ENCODE measurements at places on chromosomes 6 and 20.

DNA sequence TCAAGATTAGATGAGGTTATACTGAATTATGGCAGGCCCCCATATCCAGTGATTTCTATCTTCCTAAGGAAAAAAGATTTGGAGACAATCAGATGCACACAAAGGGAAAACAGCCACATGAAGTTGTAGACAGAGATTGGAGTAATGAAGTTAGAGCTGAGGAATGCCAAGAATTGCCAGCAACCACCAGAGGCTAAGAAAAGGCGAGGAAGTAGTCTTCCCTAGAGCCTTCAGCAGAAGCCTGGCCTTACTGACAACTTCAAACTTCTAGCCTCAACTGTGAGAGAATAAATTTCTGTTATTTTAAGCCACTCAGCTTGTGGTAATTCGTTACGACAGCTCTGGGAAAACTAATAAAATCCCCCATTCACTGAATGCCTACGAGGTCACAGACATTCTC lies 473.9 kb downstream of the COL12A1 start:
- no peak for DNase-seq

DNA sequence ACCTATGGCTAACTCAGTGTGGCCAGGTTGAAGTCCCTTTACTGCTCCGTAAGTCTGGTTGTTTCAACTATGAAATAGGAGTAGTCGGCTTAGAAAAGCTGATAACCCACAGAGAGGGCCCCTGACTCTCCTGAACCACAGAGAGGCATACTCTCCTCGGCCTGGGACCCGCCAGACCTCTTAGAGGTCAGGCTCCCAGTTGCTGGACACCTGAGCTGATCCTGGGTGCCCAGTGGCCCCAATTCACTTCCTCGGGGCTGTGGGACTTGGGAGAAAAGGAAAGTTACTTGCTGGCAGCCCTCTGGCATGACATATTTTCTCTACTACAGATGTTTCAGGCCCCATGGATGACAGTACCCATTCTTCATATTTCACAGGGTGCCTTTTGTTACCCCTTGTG lies 34.2 kb upstream of the EYA4 start:
- DNase-seq: no peak

DNA sequence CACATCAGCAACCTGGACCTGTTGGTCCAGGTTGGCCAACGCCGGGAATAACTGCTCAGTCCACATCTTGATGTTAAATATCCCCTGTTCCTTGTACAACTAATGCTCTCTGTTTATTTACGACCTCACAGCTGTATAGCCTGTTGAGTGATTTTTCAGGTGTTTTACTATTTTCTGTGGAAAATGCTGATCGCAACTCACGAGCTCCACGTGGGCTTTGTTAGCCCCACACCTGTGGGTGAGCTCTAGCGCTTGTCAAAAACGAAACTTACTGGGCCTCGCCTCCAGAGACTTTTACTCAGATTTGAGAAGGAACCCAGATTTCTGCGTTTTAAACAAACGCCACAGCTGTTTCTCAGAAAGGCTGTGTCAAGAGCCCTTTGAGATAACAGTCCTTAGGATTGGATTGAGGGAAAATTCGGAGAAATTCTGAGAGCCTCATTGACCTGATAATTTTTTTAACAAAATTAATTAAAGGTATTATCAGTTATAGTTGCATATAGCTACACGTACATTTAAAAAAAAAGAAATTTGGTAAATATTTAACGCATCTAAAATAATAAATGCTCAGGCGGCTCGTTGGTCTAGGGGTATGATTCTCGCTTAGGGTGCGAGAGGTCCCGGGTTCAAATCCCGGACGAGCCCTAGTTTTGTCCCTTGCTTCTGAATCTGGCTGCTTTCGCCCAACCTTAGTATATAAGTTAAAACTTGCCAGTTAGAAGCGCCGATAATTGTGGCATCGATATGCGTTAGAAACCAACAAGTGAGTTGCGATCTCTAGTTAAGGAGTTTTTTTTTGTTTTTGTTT lies 16.7 kb downstream of the HMGN4 start:
- peak; percentile 74 for DNase-seq

- no peak for DNase-seq
These were observed 167.1 kb downstream of the LAMA2 start for GRCh38 chr6:129050086-129050485.

- no peak for DNase-seq
These were observed 59.2 kb upstream of the TINAG start for GRCh38 chr6:54248994-54249393.

DNA sequence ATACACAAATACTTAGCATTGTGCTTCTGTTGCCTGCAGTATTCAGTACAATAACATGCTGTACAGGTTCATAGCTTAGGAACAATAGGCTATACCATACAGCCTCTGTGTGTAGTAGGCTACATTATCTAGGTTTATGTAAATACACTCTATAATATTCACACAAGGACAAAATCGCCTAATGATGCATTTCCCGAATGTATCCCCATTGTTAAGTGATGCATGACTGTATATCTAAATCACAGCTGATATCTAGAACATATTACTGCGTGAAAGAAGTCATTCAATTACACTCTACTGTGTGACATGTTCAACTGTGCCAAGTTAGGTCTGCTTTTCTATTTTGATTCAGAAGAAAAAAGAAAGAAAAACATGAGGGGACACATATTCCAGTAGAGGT lies 633.5 kb downstream of the RFPL4B start:
- DNase-seq: no peak

- DNase-seq: peak; percentile 30
These were observed 205.7 kb downstream of the DOK5 start for GRCh38 chr20:54680872-54681619.

DNA sequence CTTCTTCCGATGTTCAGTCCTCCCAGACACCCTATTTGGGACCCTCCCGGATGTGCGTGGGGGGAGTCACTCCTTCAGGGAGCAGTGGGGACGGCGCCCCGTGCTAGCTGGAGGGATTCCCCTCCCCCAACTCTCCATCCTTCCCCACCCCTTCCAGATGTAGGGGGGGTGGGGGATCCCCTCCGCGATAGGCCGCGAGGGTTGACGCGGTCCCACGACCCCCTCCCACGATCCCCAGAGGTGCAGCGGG lies 548 bp downstream of the GNL1 start:
- no peak for DNase-seq

- DNase-seq: no peak
These were observed 46.0 kb upstream of the BHLHE23 start for GRCh38 chr20:63052571-63053431.

DNA sequence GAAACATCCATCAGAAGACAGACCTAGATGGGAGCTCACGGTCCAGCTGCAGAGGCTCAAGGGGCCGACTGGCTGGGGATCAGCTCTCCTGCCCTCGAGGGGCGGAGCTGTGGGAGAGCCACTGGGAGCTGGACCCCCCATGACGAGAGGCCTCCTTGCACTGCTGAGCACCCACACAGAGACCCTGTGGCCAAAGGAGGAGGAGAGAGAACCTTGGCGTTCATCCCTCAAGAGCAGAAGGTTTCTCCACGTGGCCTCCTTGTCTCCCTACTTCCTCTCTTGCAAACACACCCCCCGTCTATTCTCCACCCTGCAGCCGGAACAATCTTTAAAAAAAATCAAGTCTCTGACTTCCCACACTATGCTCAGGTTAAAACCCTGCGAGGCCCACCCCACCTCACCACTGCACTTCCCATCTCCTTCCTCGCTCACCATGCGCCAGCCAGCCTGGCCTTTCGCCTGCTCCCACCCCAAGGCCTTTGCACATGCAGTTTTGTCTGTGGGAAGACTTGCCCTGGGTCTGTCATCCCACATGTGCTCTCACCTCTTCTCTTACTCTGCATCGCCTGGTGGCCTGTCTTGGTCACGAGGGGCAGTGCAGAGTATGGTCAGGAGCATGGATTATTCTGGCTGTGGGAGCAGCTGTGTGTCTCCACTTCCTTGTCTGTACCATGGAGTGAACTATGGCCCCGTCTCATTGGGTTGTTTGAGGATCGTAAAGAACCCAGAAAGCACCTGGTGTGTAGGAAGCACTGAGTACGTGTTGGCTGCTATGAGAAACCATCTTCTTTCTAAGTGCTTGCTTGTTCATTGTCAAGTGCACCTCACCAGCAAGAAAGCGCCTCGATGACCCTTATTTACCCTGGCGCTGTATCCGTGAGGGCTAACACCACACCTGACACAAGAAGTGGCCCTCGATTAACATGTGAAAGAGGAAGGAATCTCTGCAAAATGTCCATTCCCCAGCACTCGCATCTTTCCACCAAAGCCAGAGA lies 32.9 kb downstream of the PMEPA1 start:
- no peak for DNase-seq

- DNase-seq: no peak
These were observed 68.2 kb upstream of the FUCA2 start for GRCh38 chr6:143579703-143580102.

DNA sequence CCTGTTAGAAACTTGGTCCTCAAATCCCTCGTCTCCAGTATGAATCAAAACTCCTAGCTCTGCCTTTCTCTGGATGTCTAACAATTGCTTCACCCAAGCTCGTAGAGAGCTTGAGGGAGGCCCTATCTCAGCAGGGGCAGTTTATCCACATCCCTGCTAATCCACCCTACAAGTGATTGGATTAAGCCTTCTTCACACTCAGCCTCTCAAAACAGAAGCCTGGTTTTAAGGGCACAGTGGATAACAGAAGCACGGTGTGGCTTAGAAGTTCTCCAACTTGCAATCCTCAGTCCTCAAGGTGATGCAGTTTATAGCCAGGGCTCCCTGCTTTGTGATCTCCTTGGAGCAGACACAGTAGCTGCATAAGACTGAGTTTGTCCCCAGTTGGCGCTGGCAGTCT lies 383.9 kb downstream of the KIF16B start:
- DNase-seq: no peak

DNA sequence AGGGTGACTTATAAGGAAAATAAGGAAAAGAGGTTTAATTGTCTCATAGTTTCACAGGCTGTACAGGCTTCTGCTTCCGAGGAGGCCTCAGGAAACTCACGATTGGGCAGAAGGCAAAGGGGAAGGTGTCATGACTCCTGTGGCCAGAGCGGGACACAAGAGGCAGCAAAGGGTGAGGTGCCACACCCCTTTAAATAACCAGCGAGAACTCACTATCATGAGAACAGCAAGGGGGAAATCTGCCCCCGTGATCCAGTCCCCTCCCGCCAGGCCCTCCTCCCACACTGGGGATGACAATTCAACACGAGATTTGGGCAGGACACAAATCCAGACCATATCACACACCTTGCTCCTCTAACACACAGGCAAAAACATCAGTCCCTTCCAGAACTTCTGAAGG lies 254.0 kb downstream of the DLL1 start:
- no peak for DNase-seq

- DNase-seq: no peak
These were observed 34.4 kb upstream of the ENPP1 start for GRCh38 chr6:131773284-131773950.

GRCh38 chr6:164085091-164086075 lies 670.9 kb downstream of the QKI start:
- no peak for DNase-seq

- no peak for DNase-seq
These were observed 160.0 kb downstream of the SOD2 start for GRCh38 chr6:159533016-159533415.

DNA sequence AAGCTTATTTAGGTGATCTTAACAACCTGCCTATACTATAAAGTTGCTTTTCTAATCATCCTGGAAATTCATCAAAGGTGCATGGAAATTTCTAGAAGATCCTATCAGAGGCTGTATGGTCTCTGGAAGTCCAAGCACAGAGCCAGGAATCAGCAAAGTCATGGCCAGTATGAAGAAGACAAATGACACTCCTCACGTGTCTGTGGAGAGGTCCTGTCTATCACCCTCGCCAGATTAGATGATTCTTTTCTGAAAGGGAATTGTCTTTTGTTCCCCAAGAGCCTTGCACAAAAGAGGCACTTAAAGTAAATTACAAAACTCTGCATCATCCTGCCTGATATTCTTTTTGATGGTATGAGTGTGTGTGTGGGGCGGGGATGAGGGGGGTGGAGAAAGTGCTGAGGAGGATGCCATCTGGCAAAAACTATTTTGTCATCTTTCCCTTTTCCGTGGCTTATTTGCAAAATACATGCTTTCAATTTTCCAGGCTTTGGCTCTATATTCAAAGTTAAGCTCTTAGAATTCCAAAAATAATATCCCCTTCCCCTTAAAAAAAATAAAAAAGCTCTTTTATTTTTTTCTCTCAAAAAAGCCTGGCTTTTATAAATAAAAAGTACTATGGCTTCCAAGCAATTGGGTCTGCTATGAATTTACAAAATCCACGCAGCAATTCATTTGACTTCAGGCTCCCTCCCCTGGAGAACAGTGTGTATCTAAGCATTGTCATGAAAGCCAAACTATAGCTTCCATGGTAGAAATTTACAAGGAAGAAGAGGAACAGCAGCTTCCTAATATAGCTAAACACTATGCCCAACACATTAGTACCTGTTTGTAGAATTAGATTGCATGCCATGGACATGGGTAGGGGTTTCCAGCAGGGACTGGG lies 185.2 kb upstream of the ARG1 start:
- DNase-seq: no peak

- DNase-seq: no peak
These were observed 417.4 kb downstream of the TBC1D32 start for GRCh38 chr6:120916844-120917243.

DNA sequence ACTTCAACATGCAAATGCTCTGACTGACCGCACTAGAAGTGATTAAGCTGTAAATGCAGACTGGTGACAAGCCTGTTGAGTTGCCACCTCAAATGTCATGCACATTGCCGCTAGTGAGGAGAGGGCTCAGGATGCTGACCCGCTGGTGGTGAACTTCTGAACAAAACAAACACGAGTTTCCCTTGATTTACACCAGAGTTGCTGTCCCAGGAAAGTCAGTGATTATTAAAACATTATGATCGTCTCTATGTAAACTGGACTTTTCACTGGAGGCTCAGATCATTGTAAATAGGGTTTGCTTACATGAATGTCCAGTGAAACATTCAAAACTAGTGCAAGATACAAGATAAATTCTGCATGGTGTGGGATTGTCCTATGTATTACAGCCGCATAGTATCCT lies 420.1 kb downstream of the PREX1 start:
- DNase-seq: no peak

GRCh38 chr6:163718537-163718936 lies 304.0 kb downstream of the QKI start:
- no peak for DNase-seq

DNA sequence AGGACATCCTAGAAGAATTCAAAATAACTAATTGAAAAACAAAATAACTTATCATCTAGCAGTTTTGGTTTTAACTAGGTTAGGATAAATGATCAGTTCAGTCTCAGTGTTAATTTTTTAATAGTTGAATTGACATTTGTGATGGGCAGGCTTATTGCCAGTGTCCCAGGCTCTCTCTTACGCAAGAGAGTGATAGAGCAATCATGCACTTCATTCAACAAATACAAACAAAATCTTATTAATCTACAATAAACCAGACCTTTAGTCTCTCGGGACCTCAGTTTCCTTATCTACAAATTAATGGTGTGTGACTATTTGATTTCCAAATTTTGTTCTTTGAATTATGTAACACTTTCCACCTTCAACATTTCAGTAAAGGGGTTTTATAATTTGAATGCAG lies 385.9 kb upstream of the JAG1 start:
- DNase-seq: no peak

- no peak for DNase-seq
These were observed 171.1 kb downstream of the ADAT2 start for GRCh38 chr6:143279385-143279784.

GRCh38 chr20:34663213-34663943 lies 13.5 kb downstream of the PIGU start:
- DNase-seq: no peak
